ENCODE measurements at places on chromosomes 1 and 21.

DNA sequence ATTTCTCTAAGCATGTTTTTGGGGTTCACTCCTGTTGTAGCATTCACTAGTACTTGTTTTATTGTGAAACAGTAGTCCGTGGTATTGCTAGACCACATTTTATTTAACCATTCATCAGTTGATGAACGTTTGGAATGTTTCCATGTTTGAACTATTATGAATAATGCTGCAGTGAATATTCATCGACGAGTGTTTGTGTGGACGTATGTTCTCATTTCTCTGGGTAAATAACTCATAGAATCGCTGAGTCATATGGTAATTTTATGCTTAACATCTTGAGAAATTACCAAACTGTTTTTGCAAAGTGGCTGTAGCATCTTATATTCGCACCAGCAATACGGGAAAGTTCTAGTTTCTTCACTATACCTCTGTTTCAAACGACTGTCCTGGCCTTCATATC lies 28.0 kb upstream of the KAZN start:
- DNase-seq, result no peak

DNA sequence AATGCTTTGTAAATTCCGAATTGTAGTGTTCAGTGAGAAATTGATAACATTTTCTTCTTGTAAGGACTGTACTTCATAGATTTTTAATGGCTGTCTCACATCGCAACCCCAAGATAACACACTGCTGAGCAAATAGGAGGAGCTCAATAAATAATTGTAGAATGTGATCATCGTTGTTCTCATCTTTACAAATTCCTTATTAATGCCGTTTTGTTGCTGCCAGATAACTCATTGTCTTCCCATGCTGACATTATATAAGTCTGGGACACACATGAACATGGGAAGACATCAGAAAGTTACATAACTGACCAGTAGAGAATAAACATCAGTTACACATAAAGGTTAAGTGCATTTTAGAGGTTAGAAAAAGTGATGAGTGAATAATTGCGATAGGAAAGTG lies 46.4 kb upstream of the TSPAN2 start:
- DNase-seq, result no peak

- DNase-seq, result no peak
These were observed 6.8 kb upstream of the AADACL3 start for GRCh38 chr1:12709091-12709491.

DNA sequence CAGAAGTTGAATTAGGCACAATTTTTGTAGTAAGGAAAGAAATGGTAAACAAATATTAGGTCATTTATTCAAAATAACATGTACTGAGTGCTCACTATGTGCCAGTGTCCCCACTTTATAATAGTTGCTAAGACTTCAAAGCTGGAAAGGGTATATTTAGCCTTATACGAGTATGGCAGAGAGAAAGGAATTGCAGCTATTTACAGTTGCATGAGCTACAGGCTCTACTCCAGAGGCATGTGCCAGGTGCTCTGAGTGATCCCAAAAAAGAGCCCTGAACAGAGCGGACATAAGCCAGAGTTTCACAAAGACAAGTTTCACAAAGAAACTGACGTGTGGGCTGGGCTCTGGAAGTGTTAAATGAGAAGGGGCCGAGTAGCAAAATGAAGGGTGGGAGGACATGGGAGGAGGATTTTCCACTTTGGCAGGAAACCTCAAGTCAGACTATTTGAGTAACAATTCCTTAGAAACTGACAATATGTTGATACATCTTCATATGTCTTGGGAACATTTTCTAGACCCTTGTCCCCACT lies 40.9 kb downstream of the FASLG start:
- no peak for DNase-seq

DNA sequence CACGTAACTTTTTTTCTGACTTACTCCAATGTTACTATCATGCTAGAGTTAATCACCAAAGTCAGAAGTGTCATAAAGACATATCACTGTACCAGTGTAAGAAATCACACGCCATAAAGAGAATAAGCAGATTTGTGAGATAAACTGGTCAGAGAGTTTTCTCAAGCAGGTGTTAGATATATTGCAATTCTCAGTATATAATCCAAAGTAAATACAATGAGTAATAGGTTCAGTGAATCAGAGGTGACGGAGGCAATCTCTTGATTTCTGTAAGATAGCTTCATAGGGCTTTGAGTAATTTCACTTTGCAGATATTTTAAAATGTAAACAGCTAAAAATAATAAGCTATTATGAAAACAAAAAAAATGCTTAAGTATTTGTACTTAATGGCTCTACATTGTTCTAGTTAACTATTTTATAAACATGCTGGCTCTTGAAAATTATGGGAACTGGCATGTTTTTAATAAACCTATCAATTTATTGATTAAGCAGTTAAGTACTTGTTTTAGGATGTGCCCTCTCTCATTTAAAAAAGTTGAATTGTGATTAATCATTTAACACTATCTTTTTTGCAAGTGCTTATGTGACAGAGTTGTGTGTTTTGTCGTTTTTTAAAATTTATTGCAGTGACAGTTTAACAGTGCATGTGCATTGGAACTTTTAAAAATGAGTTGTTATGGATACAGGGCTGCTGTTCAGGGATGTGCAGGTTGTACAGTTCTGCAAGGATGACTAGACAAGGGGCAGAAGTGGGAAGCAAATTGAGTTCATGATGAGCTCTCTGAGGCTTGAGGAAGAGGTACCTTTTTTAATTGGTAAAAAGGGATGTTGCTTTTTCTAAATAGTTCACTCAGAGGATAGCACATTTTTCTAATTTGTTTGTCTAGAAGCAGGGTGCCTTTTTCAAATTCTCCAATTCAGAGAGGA lies 119.1 kb downstream of the USP25 start:
- DNase-seq, result no peak

- no peak for DNase-seq
These were observed 14.6 kb downstream of the CACNA1E start for GRCh38 chr1:181497870-181498269.

- DNase-seq, result no peak
These were observed 62.7 kb downstream of the PLPP3 start for GRCh38 chr1:56516539-56517252.

GRCh38 chr21:32463889-32464300 lies 51.4 kb downstream of the EVA1C start:
- no peak for DNase-seq

- peak; percentile 55 for DNase-seq
These were observed 18.6 kb downstream of the AZIN2 start for GRCh38 chr1:33099290-33100118.

GRCh38 chr1:94643819-94644218 lies 102.3 kb upstream of the F3 start:
- DNase-seq, result no peak

- no peak for DNase-seq
These were observed 1.5 kb downstream of the PROX1 start for GRCh38 chr1:213989002-213989855.

DNA sequence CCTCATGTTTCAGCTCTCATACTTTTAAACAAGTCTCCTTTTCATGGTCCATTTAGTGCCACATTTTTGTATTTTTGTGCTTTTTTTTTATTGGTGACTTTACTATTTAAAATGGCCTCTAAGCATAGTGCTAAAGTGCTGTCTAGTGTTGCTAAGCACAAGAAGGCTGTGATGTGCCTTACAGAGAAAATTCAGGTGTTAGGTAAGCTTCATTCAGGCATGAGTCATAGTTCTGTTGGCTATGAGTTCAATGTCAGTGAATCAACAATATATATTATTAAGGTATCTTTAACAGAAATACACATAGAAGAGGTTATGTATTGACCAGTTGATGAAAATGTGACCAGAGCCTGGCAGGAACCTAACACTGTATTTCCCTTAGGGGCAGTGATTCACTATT lies 12.8 kb upstream of the FUBP1 start:
- DNase-seq, result no peak

DNA sequence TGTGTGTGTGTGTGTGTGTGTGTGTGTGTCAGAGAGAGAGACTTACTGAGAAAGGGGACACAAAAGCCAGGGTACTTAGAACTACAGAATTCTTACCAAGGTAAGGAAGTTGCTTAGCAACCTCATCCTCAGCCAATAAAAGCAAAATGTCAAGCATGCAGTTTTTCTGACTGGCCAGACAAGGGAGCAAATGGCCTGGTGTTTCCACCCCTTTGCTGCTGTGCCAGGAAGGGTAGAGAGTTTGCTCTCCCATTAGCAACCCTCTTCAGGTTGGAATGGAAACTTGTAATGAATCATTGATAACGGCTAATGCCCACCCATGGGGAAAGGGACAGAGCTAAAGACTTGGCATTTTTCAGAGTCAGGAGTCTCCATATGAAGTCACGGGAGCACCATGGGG lies 10.6 kb downstream of the RXRG start:
- DNase-seq, result no peak

DNA sequence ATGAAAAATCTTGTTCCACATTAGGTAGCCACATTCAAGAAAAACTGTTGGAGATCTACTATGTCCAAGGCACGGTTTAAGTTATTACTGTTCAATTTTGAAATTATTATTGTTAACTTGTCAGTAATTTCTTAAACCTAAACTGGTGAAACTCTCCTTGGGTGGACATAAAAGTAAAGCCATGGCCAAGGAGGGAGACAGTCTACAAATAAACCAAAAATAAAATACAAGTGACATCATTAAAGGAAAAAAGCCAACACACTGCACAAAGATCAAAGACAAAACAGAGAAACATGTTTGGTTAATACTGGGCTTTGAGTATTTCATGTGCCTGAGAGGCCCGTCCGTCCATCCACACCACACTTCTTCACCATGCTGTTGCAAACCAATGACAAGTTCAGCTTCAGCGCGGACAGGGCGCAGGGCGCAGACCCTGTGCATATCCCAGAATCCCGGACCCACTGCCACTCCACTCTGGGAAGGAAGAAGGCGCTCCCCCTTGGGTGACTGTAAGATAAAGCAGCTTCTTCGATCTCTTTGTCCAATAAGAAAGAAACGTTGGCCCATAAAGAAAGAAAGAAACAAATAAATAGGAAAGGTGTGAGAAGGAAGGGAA lies 918 bp upstream of the RASAL2 start:
- no peak for DNase-seq

DNA sequence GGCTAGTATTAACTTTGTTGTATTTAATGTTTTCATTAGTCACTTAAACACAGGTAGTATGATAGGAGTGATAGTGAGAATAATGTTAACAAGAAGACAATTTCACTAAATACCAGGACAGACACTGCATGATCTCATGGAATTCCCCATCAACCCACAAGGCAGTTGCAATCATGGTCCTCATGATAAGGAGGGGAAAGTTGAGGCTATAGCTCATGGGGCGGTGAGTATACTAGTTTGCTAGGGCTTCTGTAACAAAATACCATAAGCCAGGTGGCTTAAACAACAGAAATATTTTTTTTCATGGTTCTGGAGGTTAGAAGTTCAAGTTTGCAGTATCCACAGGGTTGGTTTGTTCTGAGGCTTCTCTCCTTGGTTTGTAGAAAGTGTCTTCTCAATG lies 115.8 kb downstream of the DSCAM start:
- DNase-seq, result no peak

DNA sequence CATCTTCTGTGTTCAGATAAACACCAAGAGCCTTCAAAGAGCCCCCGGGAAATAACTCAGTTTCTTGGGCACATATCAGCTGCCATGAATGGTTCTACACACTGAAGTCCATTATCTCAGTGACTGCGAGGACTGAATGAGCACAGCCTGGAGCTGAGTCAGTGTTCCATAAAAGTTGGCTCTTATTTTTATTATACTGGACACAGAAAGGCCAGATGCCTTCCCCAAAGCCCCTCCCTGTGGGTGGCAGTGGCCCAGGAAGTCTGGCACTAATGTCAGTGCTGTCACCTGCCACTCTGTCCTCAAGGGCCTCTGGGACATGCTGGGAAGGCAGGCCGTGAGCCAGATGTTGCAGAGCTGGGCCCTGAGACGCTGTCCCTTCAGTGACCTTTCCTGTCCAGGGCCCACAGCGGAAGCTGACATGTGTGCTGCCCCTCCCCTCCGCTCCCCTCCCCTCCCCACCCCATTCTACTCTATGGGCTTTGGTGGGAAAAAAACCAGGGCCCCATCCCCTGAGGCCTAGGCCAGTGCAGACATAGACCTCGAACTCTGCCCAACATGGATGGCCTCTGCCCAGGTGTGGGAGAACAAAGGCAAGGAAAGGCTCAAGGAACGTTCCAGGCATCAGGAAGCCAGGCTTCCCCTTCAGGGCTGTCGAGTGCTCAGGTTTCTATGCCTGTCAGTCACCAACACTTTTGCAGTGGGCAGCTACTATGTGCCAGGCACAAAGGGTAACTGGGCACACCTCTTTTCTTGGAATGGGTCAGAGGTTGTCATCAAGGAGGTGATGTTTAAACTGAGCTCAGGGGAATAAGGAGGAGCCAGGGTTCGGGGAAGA lies 22.4 kb upstream of the NPPB start:
- DNase-seq, result no peak

- no peak for DNase-seq
These were observed 88.6 kb downstream of the SELENOF start for GRCh38 chr1:86825319-86825718.

- DNase-seq, result no peak
These were observed 20.1 kb downstream of the SLC1A7 start for GRCh38 chr1:53122201-53122885.

DNA sequence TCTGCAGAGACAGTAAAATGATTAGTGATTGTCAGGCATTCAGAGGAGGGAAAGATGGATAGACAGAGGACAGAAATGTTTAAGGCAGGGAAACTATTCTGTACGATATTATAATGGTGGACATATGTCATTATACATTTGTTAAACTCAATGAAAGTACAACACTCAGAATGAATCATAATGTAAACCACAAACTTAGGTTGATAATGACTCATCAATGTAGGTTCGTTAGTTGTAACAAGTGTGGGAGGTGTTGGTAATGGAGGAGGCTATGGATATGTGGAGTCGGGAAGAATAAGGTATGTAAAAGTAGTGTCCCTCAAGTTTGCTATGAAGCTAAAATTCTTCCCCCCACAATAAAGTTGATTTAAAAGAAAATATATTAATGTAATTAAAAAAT lies 455.0 kb downstream of the BRINP3 start:
- no peak for DNase-seq

- peak; percentile 43 for DNase-seq
These were observed 47.1 kb upstream of the TLR5 start for GRCh38 chr1:223189903-223190724.

- no peak for DNase-seq
These were observed 122.2 kb upstream of the ADGRL4 start for GRCh38 chr1:79128722-79129121.

- DNase-seq, result no peak
These were observed 1.9 kb upstream of the HES3 start for GRCh38 chr1:6241887-6242740.

DNA sequence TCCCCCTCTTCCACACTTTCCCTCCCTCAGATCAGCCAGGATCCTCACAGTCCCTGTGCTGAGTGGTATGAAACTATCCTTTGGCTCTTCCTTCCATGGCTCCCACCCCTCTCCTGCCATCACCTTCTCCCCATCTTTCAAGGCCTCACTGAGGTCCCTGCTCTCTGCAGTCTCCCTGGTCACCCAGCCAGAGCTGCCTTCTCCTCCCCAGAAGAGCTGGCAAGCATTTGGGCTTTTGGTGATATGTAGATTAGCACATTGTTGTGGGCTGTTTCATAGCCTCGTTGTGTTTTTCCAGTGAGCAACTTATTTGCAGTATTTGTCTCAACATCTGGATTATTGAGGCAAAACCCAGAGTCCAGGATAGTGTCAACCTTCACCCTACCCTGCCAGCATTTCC lies 2.2 kb downstream of the CSF1 start:
- DNase-seq, result no peak

Data from activated CD4-positive, alpha-beta T cell treated with anti-CD3 and anti-CD28 coated beads, Interleukin-2, amount 50 U/mL, for 1 hour (primary cell).